ENCODE measurements at places on chromosomes 12 and 14.

GRCh38 chr12:19139615-19140194 is 10.2 kb downstream of the PLEKHA5 start:
- DNase-seq, result no peak

GRCh38 chr12:131102493-131102931 is 148.8 kb downstream of the ADGRD1 start:
- DNase-seq, result no peak

DNA sequence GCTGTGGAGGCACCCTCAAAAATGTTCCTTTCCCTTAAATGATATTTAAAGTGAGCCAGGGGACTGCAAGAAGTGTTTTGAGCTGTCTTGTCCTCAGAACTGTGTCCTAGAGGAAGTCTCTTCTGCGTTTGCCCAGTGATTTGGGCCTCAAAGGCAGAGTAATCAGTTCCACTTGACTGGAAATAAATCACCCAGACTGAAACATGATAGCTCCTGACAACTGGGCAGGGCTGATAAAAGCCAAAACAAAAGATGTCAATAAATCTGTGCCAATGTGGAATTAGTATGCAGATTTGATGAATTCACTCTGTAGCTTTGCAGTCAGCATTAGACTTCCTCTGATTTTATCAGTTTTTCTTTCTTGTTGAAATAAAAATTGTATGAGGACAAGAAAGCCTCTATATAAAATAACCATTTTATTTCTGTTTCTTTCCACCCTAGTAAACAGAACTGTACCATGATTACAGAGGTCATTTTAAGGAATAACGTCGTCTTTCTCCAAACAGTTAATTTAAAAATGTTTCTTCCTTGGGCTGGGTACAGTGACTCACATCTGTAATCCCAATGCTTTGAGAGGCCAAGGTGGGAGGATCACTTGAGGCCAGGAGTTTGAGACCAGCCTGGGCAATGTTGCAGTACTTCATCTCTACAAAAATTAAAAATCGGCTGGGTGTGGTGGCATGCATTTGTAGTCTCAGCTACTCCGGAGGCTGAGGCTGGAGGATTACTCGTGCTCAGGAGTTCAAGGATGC is 180.8 kb downstream of the ERC1 start:
- DNase-seq, result no peak

DNA sequence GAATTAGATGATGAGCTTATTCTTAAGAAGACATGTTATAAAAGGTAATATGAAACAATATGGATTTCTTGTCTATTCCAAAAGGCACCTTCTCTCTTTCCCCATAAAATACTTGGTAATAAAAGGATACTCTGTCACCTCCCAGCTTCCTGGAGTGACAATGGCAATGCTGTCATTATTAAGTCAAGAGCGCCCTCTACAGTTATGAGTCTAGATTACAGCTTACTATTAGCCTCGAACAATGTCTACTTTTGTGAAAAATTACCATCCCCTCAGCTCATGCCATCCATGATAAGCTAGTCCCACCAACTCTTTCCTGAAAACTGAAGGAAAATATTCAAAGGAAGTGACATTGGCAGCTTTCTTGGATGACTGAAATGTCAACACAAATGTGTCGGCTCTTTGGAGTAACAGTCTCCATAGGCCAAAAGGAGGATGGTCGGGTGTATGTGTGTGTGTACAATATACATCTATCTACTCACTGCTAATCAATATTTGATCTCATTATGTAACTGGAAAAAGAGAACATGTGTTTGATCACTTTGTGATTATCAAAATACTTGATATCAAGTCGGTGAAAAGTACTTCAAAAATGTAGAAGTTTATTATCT is 48.7 kb upstream of the CDKN3 start:
- DNase-seq, result no peak

DNA sequence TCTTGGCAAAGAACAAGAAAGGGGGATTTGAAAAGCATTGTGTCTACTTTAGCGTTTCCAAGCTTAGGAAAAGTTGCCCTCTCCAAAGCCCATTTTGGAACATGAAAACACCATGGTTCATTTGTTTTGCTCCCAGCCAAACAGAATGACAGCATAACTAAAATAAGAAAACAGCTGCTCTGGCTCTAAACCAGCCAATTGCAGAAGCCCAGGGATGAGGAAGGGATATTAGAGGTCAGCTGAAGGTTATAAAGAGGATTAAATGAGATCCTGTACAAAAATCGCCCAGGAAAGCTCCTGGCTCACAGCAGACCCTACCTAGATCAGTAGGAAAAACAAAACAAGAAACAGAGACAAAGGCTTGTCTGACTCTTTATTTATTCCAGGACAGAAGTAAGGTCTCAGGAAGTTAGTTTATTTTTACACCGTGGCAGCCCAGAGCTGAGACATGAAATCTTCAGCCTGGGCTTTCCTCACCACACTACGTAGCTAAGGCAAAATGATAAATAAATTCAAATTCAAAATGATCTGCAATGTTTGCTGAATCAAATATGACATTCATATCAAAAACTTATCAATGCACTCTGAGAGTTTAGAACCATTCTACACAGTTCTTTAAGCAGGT is 25.9 kb downstream of the SPX start:
- DNase-seq, result no peak

- no peak for DNase-seq
These were observed 393.5 kb downstream of the CCDC91 start for GRCh38 chr12:28583701-28584261.

- no peak for DNase-seq
These were observed 24.7 kb downstream of the APAF1 start for GRCh38 chr12:98669751-98670150.
